OCI-LY7 (cell line): ENCODE measurements at places on chromosomes 5 and 9.

DNA sequence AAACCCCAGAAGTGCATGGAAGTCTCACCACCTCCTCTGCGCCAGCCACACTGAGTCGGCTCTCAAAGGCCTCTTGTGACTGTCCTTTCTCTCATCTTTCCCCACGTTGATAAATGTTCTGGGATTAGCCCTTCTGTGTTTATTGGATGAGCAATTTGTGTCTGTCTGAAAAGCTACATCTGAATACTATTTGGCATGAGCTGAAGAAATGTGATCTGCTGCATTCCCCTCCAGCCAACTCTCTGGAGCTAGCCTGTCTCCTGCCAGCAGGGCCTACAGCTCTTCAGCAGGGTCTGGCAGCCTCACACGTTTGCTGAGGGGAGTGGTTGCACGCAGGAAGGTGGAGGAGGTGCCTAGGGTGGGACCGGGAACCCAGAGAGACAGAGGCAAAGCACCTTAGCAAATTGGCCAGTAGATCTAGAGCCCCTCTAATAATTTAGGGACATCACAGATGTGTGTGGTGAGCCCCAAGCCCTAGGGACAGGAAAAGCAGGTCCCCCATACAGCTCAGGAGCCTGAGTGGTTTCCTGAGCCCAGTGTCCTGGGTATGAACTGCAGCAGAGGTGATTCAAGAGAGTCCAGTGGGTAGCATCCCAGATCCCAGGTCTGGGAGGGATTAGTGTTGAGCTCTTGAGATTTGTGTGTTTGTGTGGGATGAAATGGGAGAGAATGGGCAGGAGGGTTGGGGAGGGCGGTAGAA is 20.5 kb upstream of the B4GALT1 start:
- no peak for DNase-seq

- peak; percentile 81 for DNase-seq
These were observed 13.2 kb upstream of the AQP7 start for GRCh38 chr9:33415501-33416038.

DNA sequence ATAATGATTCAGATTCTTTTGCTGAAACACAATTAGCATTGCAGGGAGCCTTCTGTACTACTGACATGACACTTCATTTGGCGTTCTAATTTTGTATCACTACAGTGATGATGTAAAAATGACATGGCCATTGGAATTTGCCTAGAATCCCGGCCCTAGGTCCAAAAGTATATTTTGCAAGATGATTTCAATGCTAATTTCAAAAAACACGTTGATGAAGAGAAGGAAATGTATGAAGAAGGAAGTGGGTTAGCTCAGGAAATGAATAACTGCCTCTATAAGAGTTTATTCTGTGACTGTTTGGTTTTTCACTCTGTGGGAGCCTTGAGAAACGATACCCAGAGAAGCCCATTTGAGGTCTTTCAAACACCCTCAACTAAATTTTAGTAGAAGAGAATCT is 59.3 kb downstream of the OSTF1 start:
- DNase-seq, result no peak

DNA sequence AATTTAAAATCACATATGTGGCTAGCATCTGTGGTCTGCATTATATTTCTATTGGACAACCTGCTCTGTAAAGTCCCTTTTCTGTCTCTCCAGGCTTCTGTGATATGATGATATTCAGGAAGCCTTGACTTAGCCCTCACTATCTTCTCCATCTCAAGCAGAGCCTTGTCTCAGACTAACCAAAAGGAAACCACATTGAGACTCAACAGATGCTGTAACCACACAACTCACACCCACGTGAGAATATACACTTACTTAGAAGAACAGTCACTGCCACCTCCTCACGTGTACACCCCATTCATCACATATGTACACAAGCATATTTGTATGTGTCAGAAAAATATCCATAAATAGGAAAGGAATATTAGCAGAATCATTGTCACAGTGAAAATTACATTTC is 33.6 kb downstream of the HTR4 start:
- no peak for DNase-seq

DNA sequence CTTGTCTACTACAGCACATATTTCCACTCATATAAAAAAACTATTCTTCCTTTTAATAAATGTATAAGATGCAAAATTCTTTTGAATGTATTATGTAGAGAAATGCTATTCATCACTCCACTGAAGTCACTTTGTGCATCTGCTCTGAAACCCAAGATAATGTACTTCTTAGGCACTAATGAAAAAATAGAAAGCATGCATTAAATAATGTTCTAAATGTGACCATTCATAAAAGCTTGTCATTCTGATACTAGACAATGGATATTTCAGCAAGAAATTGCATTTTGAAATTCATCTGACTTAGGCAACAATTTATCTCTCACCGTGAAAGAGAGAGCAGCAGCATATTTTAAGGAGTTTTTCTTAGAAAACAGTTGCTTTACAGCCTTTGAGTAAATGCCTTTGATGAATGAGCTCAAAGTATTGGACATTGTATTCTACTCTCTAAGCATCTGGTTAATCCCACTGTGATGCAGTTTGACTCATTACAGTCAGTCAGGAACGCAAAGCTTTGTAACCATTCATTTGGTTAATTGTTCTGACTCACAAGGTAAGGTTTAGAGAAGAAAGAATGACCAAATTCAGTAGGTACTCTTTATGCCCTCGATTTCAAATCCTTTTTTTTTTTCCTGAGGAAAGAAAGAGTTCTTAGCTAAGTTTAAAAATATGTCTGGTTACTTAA is 2233.8 kb upstream of the C9orf72 start:
- no peak for DNase-seq

DNA sequence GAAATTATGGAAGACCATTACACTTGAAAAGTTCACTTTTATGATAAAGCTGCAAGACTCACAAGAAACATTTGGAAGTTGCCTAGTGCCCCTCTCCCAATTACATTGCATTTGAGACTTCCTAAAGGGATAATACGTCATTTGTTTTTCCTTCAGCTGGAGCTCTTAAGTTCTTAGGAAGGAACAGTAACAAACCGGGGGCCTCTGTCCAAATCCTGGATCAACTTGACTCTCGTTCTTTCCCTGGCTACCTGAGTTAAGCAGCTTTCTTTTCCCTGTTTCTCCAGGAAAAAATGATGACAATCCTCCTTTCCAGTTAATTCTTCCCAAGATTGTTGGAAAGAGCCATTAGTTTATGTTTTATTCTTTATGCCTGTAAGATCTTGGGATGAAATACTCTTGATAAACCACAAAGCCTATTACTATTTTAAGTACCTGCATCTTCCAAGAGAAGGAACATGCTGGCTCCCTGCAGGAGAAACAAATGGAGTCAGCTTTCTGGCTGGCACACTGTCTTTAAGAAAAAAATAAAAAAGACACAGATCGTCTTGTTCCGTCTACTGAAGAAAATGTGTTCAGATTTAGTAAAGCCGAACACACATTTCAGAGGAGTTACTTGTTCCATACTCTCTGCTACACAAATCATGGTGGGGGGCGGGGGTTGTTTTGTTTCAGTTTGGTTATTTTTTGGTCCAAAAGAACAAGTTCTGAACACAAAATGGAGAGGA is 297.9 kb downstream of the EFNA5 start:
- peak; percentile 42 for DNase-seq

DNA sequence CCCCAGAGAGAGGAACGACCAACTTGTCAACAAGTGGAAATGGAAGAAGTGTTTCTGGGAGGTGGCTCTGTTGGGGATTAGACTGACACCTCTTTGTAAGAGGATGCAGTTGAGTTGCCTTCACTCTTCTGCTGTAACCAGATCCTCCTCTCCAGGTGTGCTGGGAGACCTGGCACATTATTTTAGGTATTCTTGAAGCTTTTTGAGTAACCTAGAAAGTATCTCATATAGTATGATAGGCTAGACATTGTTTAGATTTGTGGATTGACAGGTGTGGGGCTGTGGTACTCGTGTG is 21.6 kb downstream of the SNX30 start:
- DNase-seq, result no peak

DNA sequence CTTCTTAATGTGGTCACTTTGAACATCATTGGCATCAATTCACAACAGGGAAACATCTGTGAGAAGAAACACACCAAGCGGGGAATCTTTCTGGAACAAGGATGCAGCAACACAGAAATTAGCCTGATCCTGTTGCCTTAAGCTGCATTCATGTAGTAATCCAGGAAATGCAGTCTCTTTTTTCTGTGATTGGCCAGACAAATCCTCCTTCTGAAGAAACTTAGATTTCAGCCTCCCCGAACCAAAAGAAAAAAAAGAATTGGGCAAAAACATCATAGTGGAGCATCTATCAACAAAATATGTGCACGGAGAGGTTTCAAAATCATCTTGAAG is 7.2 kb upstream of the XPA start:
- DNase-seq, result no peak

- DNase-seq, result no peak
These were observed 290.2 kb upstream of the MAP3K1 start for GRCh38 chr5:56525113-56525512.

- DNase-seq, result no peak
These were observed 144.4 kb downstream of the GPBP1 start for GRCh38 chr5:57318251-57318650.

- no peak for DNase-seq
These were observed 4.2 kb upstream of the CA9 start for GRCh38 chr9:35669331-35670145.

DNA sequence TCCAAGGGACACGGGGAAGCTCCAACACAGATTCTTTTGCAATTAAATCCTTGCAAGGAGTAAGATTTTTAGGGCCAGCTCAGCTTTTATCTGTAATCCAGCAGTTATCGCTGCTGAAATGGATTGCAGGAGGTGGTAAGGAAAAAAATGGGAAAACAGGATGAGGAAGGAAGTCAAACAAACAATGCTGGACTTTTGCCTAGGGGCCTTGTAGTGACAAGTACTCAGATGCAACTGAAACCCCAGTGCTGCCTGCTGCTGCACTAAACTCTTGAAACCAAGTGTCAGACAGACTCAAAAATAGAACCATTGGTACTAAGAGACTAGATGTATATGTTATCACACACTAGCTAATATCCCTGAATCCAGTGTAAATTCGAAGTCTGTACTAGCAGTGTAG is 309.2 kb downstream of the CTNND2 start:
- no peak for DNase-seq

DNA sequence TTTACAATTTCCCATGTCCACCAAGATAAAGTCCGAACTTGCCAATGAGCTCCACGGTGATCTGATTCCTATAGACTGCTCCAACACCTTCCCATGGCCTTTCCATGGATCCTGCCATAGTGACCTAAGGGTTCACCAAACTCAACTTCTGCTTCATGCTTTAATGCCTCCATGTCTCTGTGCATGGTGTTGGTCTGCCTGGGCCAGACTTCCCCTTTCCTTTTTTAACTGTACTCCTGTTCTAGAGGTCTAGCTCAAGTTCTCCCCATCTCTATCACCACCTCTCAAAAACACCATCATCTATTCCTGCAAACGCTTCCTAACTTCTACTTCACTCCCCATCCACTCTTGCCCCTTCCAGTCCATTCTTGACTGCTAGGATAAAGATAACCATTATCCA is 14.8 kb upstream of the SMARCA2 start:
- no peak for DNase-seq

DNA sequence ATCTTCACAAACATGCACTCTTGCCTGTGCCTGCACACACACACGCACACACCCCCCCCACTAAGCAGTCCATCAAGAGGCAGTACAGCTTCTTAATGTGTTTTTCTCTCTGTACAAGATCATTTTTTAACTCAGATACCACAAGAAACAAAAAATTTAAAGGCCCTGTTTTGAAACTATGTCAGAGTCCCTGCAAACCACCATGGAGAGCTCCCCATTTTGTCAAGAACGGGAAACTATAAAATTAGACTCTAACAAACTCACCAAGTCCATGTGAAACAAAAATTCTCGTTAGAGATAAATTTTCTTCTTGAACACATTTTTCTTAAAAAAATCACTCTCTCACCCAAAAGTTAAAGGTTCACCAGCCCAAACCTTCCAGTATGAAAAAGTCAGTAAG is 86.3 kb downstream of the ELAVL2 start:
- DNase-seq, result peak; percentile 2
